Esophagus muscularis mucosa (tissue), 4 donors: ENCODE measurements at places on chromosomes 2 and 18. TPM values are rescaled to one million over a fixed set of nuclear protein-coding genes. Genes with fewer than 3 reads are reported as not detected.

SCYGR4 gene
- not detected for total RNA-seq

DNA sequence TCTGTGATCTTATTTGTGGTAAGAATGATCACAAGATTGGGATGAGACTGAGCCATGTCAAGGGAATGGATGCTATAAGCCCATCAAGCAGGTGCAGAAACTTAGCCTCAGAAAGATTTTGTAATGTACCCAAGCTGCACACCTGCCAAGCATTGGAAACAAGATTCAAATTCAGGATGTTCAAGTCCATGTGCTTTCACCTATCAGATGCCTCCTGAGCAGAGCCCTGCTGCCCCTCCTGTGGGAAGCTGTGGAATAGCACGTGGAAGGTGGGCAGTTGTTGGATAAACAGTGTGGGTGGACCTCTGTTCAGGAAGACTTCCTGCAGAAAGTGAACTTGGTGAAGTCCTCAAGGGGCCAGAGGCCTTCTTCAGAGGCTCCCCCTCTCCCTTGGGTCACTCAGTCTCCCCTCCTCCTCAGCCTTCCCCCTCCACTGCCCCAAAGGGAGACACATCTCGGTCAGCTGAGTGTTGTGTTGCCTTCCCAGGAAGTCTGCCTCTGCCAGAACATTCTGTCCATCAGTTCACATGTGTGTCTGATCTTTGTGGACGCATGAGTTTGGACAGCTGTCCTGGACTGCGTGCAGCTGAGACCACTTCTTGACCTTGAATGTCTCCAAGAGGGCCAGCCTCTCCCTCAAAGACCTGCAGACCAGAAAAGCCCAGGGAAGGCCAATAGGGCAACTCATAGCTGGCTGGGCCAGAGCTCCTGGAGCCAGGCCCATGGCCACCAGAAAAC lies 186.1 kb downstream of the INHBB start:
- no peaks in the 10 kb centered on the region for H3K36me3 ChIP-seq
- DNase-seq, result no peak
- H3K4me1 ChIP-seq, result peaks cover 8% of the 10 kb centered on the region
- no peak overlapping the region for H3K27ac ChIP-seq
- no peak overlapping the region for H3K4me3 ChIP-seq

DNA sequence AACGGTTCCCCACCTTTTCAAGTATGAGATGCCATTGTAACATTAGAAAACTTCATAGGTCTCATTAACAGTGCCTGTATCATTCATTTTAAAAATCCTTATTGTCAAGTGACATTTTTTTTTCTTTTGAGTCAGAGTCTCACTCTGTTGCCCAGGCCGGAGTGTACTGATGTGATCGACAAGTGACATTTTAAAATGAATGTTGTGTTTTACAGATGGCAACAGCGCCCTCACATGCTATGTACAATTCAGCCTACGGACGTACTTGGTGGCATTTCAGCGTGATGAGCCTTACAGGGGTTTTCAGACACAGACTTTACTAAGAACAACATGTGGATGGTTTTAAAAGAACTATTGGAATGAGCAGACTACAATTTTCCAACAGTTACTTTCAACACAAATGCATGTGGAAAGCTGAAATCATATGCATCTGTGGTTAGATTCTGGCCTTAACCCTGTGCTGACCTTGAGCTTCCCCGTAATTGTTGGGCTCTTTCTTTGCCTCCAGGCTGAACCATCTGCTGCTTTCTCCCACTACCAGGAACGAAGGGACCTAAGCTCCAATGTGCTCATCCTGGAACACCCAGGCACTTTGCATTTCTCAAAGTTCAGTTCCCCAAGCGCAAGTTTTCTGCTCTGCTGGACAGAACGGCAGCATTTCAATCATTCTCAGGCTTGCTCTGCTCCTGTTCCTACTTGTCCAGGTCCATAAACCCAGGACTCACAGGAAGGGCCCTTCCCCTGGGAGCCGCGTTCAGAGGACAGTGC lies 119.9 kb upstream of the NDUFV2 start:
- H3K27ac ChIP-seq, result no peak overlapping the region
- H3K36me3 ChIP-seq, result no peaks in the 10 kb centered on the region
- H3K27me3 ChIP-seq, result no peaks in the 10 kb centered on the region

TMEM247 gene
- total RNA-seq, result not detected

DNA sequence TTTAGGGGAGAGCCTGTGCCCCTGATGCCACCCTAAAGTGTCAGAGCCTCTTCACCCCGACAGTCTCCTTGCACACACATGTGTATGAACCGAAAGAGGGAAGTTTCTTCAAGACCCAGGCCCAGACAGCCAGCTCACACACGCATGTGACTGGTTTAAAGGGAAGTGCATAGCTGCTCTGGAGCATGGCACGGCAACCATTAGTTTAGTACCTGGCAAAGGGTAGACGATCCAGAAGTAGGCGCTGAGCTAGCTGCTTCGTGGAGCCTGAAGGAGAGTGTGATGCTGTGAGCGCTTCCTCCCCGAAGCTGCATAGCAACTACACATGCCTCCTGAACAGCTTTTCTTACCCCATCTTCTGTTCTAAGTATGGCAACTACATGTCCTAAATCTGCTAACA lies 91.7 kb downstream of the ZCCHC2 start:
- H3K36me3 ChIP-seq, result no peaks in the 10 kb centered on the region
- H3K27me3 ChIP-seq, result no peaks in the 10 kb centered on the region
- no peak overlapping the region for H3K27ac ChIP-seq
- no peak for DNase-seq

GRCh38 chr2:84460670-84461069 lies 1.6 kb upstream of the SUCLG1 start:
- peaks cover 27% of the 10 kb centered on the region for H3K4me1 ChIP-seq
- no peaks in the 10 kb centered on the region for H3K36me3 ChIP-seq
- no peak overlapping the region for H3K4me3 ChIP-seq
- H3K27ac ChIP-seq, result no peak overlapping the region

C2orf15 gene
- not detected for total RNA-seq

- no peaks in the 10 kb centered on the region for H3K27me3 ChIP-seq
- no peak for DNase-seq
- no peak overlapping the region for H3K4me3 ChIP-seq
These were observed 17.8 kb downstream of the OTOF start for GRCh38 chr2:26459991-26460612.

MC2R gene
- 0.17 TPM for total RNA-seq

GRCh38 chr18:8627107-8627472 lies 17.9 kb downstream of the RAB12 start:
- H3K4me1 ChIP-seq, result peaks cover 13% of the 10 kb centered on the region
- no peak for DNase-seq
- H3K4me3 ChIP-seq, result no peak overlapping the region

DNA sequence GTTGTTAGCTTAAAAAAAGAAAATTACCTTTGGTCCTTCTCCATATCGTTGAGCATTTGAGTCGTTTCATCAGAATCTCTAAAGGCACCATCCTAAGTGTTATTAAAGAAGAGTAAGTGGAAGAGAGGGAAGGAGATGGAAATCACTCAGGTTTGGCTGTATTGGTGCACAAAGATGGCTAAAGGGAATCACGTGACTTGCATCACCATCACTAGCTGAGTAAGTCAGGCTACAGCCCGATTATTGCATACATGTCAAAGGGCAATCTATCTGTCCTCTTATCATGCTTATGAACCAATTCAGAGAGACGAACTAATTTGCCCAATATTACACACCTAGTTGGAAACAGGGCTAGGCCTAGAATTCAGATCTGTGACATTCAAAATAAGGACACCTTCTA lies 137.6 kb downstream of the CMPK2 start:
- no peaks in the 10 kb centered on the region for H3K36me3 ChIP-seq
- H3K27ac ChIP-seq, result no peak overlapping the region
- no peaks in the 10 kb centered on the region for H3K27me3 ChIP-seq
- no peak overlapping the region for H3K4me3 ChIP-seq

- no peaks in the 10 kb centered on the region for H3K36me3 ChIP-seq
- no peaks in the 10 kb centered on the region for H3K4me1 ChIP-seq
- H3K27me3 ChIP-seq, result no peaks in the 10 kb centered on the region
- H3K4me3 ChIP-seq, result no peak overlapping the region
These were observed 29.1 kb downstream of the PPM1B start for GRCh38 chr2:44197816-44198215.

- H3K27ac ChIP-seq, result peak overlapping the region; percentile 63
- no peak for DNase-seq
- peaks cover 11% of the 10 kb centered on the region for H3K4me1 ChIP-seq
- no peaks in the 10 kb centered on the region for H3K36me3 ChIP-seq
These were observed 107.9 kb downstream of the PRKCE start for GRCh38 chr2:45759310-45759851.

- no peaks in the 10 kb centered on the region for H3K4me1 ChIP-seq
- H3K27ac ChIP-seq, result no peak overlapping the region
- no peaks in the 10 kb centered on the region for H3K36me3 ChIP-seq
- DNase-seq, result no peak
These were observed 8.6 kb upstream of the MTX2 start for GRCh38 chr2:176260689-176261088.

MROH2A gene
- not detected for total RNA-seq

GRCh38 chr2:47015206-47015605 lies 99.6 kb upstream of the MCFD2 start:
- peaks cover 80% of the 10 kb centered on the region for H3K4me1 ChIP-seq
- peak overlapping the region; percentile 91 for H3K27ac ChIP-seq
- H3K4me3 ChIP-seq, result no peak overlapping the region
- H3K27me3 ChIP-seq, result no peaks in the 10 kb centered on the region

- H3K4me3 ChIP-seq, result no peak overlapping the region
- H3K36me3 ChIP-seq, result no peaks in the 10 kb centered on the region
- H3K27me3 ChIP-seq, result no peaks in the 10 kb centered on the region
These were observed 21.7 kb downstream of the HDAC4 start for GRCh38 chr2:239378918-239379640.
